ENCODE measurements at places on chromosomes 2 and 18. TPM values are rescaled to one million over a fixed set of nuclear protein-coding genes. Genes with fewer than 3 reads are reported as not detected.

GRCh38 chr18:75638223-75638775 is 210.8 kb upstream of the SMIM21 start:
- DNase-seq: peak; percentile 77

Gene ANKRD23
- total RNA-seq: 2.5 TPM

- DNase-seq: no peak
These were observed 218.3 kb downstream of the PTGR3 start for GRCh38 chr18:74990563-74991081.

DNA sequence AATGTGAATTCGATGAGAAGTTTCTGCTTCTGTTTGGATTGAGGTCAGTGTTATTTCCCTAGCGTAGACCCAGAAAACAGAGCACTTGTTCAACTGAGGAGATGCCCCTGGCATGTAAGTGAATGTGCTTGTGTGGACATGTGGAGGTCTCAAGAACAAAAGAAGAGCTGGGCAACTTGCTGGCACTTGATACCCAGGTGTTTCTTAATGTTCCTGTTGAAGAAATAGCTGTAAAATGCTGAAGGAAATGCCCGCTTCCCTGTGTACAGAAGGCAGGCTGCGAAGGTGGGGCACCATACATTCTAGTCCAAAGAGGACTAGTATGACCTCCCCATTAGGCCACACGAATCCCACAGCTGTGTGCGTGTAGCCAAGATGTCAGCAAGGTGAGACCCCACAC is 9.8 kb upstream of the LBH start:
- DNase-seq: no peak

- no peak for DNase-seq
These were observed 28.0 kb downstream of the AGAP1 start for GRCh38 chr2:235521844-235522243.

Gene IL1RL2
- not detected for total RNA-seq

Gene LNPK
- total RNA-seq: 46.0 TPM

GRCh38 chr2:187544371-187545080 is 9.7 kb downstream of the TFPI start:
- DNase-seq: no peak

Gene FTCDNL1
- not detected for total RNA-seq

DNA sequence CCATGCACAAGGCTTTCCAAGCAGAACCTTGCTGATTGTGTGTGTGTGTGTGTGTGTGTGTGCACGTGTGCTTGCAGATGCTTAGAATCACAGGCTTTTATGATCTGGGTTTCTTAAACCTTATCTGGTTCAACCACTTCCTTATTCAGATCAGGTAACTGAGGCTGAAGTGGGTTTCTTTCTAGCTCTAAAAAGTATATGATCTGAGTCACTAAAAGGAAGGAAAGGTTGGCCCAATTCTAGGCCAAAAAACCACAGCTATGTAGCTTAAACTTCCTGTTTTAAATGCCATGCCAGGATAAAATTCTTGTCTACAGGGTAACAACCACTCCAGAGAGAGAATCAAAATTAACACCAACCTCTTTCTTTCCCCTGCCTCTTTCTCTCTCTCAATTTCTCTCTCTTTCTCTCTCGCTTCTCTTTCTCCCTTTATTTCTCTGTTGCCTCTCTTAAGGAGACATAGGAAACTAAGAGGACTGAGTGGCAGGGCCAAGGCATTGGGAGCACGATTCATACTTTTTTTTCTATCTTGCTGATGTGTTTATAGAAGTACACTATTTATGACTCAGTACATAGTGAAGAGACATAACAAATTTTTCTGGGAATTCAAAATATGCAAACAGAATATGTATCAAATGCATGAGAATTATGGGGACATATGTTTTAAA is 140.3 kb downstream of the TRIB2 start:
- peak; percentile 88 for DNase-seq

Gene CRYGD
- total RNA-seq: not detected

Gene LAMA3
- 0.25 TPM for total RNA-seq

Gene ICA1L
- total RNA-seq: 2.0 TPM
